ENCODE measurements at places on chromosomes 7 and 10. TPM values are rescaled to one million over a fixed set of nuclear protein-coding genes. Genes with fewer than 3 reads are reported as not detected.

The GHRHR gene
- not detected for total RNA-seq

The KLF14 gene
- total RNA-seq = 0.13 TPM

The HABP2 gene
- not detected for total RNA-seq

The SFTPA2 gene
- not detected for total RNA-seq

The CALHM2 gene
- total RNA-seq = 20.2 TPM

The ZNF239 gene
- total RNA-seq = 3.6 TPM

The CCDC136 gene
- total RNA-seq = 3.1 TPM

The PYROXD2 gene
- total RNA-seq = 8.3 TPM

The GSTO1 gene
- 338 TPM for total RNA-seq

The SPDYE16 gene
- total RNA-seq = not detected

The C7orf57 gene
- total RNA-seq = not detected

The AGAP5 gene
- 0.13 TPM for total RNA-seq

The RHOBTB1 gene
- total RNA-seq = 13.3 TPM

The GPC2 gene
- 3.1 TPM for total RNA-seq

The BMPER gene
- 7.4 TPM for total RNA-seq

The CAV1 gene
- 107 TPM for total RNA-seq

The ICA1 gene
- total RNA-seq = 3.1 TPM

The NUTM2E gene
- 0.13 TPM for total RNA-seq

The PROSER2 gene
- 10.5 TPM for total RNA-seq

The ADAM8 gene
- total RNA-seq = 4.5 TPM

The SLC29A4 gene
- total RNA-seq = 12.4 TPM

The CCDC172 gene
- total RNA-seq = not detected

The MMP21 gene
- not detected for total RNA-seq

The CYP3A7 gene
- 1.0 TPM for total RNA-seq

The TLL2 gene
- total RNA-seq = 0.26 TPM

The SLC13A4 gene
- total RNA-seq = not detected

The KCNH2 gene
- under 0.01 TPM for total RNA-seq

The KCP gene
- not detected for total RNA-seq

The GPR15LG gene
- total RNA-seq = not detected

The ABCB1 gene
- total RNA-seq = not detected

The HOXA2 gene
- 2.8 TPM for total RNA-seq

The ADRB1 gene
- not detected for total RNA-seq

The TDRD1 gene
- not detected for total RNA-seq

The OR13A1 gene
- 0.08 TPM for total RNA-seq

The OR2A5 gene
- not detected for total RNA-seq

The PRPS1L1 gene
- not detected for total RNA-seq

The ITPRID1 gene
- not detected for total RNA-seq

The CPED1 gene
- 21.2 TPM for total RNA-seq
